Right renal cortex interstitium (tissue), 3 donors: ENCODE measurements at places on chromosomes 6 and 20. TPM values are rescaled to one million over a fixed set of nuclear protein-coding genes. Genes with fewer than 3 reads are reported as not detected.

DNA sequence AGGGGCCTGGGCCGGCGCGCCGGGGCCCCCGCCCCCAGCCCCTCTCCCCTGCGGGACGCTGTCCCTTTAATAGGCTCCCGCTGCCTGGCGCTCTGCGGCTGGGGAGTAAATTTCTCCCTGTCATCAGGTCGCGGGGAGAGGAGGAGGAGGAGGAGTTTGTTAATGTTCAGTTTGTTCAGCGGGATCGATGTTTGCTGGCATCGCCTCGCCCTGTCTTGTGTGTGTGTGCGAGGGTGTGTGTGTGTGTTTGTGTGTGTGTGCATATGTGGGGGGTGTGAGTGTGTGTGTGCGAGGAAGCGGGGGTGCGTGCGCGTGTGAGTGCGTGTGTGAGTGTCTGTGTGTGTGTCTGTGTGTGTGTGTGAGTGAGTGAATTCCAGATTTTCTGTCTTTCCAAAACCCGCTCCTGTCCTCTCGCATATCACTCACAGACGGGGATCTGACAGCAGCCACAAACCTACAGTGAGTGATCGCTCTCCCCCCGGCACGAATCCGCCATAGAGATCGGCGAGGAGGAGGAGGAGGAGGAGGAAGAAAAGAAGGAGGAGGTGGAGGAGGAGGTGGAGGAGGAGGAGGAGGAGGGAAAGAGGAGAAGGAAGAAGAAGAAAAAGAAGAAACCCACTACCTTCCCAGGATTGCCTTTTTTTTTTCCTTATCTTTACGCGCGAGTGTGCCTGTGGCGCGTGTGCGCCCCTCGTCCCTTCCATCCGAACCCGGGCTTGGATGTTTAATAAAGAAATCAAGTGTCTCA is at the start of gene TSHZ2:
TSHZ2 (plus strand) TSS at position 169 of the 748 bp plus-strand sequence. CDS start 936 bp downstream, outside the sequence.
- DNase-seq = no peak

DNA sequence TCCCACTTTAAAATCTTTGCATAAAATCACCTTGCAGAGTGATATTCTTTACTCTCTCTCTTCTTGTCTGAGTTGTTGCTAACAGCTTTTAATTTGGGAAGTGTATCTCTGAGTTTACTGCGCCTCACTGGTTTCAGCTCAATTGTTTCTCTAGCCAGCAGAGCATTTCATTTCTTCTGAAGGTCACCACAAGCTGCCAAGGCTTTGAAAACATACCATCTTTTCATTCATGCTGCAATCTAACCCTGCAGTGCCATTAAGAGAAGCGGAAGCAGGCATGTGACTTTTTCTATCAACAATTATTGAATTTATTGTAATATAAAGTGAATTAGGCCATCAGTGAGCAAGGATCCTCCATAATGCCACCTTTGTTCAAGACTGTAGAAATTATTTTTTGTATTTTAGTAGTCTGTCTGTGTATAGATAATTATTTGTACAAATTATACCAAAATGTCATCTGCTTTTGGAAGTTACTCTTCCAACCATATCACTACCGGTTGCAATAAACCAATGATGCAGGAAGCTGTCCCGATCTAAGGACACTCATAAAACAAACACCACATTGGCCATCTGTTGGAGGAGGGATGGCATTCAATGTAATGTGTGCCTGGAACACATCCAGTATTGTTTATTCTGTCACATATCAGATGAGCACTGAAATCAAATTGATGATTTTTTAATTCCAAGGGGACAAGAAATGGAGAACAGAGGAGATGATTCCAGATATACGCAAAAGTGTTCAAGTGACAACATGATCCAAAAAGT is 26.8 kb downstream of the HS3ST5 start:
- DNase-seq = no peak

- no peak for DNase-seq
Observed at GRCh38 chr6:132101535-132101934, 150.4 kb upstream of the CCN2 start.

DNA sequence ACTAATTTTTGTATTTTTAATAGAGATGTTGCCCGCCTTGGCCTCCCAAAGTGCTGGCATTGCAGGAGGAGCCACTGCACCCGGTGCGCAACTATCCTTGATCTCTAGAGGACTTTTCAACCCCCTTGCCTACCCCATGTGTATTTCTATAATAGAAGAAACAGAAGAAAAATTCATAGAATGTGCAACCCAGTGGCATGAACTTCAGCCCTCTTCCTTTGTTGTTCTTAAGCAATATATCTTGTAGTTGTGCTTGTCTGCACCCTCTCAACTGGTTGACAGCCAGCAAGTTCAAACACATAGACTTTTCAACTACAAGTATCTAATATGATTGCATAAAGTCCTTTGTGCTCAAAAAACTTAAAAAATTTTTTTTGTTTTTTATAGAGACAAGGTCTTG is 72.3 kb upstream of the NCOA3 start:
- no peak for DNase-seq

DNA sequence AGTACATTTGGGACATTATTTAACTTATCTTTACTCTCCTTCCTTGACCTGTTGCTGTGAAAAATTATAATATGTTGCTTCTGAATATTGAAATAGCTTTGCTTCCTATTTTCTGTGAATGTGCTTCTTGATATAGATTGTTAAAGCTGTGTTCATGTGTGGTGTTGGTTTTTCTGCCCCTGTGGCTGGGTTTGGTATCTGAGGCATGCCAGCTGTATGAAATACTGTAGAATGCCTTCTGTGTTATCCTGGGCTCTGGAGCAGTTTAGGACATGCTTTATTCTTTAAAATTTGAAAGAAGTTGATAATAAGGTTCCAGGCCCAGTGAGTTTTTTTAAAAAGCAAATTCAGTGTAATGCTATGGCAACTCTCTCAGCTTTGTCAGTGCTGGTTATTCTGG is 71.7 kb downstream of the HIVEP1 start:
- no peak for DNase-seq

PPIL6 gene
- 21.3 TPM for polyA plus RNA-seq

- no peak for DNase-seq
Observed at GRCh38 chr6:22411376-22412105, 114.7 kb upstream of the PRL start.

- DNase-seq = no peak
Observed at GRCh38 chr6:158033751-158034702, 52.4 kb downstream of the SYNJ2 start.

RNF182 gene
- 3.2 TPM for polyA plus RNA-seq

DNA sequence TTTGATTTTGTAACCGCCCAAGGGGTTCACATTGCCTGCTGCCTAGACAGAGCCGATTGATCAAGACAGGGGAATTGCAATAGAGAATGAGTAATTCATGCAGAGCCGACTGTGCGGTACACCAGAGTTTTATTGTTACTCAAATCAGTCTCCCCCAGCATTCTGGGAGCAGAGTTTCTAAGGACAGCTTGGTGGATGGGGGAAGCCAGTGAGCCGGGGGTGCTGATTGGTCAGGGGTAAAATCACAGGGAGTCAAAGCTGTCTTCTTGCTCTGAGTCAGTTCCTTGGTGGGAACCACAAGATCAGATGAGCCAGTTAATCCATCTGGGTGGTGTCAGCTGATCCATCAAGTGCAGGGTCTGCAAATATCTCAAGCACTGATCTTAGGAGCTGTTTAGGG is 60.0 kb upstream of the EZR start:
- no peak for DNase-seq

- no peak for DNase-seq
Observed at GRCh38 chr6:170476360-170476759, 76.7 kb downstream of the PSMB1 start.

DNA sequence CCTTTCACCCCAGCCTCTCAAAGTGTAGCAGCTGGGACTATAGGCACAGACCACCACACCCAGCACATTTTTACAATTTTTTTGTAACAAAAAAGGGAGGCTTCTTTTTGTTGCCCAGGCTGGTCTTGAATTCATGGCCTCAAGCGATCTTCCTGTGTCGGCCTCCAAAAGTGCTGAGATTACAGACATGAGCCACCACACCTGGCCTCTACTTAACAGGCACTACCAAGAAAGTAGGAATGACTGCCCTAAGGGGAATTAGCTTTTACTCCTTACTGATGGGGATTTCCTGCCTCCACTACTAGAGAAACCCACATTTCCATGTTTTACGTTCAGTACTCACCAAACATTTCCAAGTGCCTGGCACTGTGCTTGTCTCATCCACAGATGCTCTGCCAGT is 109.6 kb downstream of the CARMIL1 start:
- DNase-seq = no peak

NEDD9 gene
- polyA plus RNA-seq = 73.5 TPM

CLPSL1 gene
- 0.94 TPM for polyA plus RNA-seq

GRCh38 chr6:33686225-33686924 is 25.1 kb downstream of the UQCC2 start:
- DNase-seq = no peak
